ENCODE measurements at places on chromosomes 5 and 9.

- DNase-seq, result no peak
Observed at GRCh38 chr5:172886476-172886875, 52.4 kb downstream of the ERGIC1 start.

- no peak for DNase-seq
Observed at GRCh38 chr5:16673241-16674201, 56.7 kb upstream of the RETREG1 start.

GRCh38 chr9:117682955-117683710, 21.1 kb upstream of the TLR4 start:
- DNase-seq, result no peak

- no peak for DNase-seq
Observed at GRCh38 chr5:31809050-31809870, 170.3 kb downstream of the PDZD2 start.

DNA sequence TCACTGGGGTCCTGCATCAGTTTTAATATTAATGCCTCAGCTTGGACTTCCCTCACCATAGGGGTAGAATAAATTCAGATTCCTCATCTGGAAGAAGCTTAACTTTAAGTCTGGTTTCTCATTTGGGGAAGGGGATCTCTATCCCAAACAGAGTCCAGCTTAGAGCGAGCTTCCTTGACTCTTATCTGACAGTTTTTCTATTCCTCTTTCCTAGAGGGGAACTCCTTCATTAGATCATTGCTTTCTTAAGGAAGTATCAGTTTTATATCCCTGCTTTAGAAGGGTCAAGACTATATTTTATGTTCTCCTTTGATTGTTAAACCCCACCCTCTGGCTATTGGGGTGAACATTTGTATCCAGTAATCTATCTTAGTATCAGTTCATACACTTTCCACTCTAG, 24.2 kb upstream of the CDC42SE2 start:
- no peak for DNase-seq

DNA sequence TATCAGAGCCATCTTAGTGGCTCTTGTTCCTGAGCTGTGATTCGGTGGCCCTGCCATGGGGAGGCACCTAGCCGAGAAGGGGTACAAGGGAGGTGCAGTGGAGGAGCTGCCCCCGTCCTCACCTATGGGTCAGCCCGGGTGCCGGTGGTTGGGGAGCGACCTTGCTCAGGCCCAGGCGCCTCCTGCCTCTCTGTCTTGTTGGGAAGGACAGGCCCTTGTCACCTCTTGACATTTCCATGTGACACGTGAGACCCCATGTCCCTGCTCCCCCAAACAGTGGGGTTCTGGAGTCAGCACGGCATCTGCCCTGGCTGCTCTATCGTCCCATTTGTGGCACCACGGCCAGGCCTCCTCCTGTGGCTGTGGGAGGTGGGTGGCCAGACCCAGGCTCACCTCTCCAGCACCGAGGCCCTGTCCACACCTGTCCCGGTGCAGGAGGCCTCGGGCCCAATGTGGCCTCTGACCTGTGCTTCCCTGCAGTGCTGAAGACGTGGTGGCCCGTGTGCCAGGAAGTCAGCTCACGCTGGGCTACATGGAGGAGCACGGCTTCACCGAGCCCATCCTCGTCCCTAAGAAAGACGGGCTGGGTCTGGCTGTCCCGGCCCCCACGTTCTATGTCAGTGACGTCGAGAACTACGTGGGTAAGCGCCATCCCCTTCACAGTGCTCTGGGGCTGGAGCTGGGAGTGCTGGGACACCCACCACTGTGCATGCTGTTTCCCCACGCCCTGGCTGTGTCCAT, 68.9 kb downstream of the PHF2 start:
- no peak for DNase-seq

DNA sequence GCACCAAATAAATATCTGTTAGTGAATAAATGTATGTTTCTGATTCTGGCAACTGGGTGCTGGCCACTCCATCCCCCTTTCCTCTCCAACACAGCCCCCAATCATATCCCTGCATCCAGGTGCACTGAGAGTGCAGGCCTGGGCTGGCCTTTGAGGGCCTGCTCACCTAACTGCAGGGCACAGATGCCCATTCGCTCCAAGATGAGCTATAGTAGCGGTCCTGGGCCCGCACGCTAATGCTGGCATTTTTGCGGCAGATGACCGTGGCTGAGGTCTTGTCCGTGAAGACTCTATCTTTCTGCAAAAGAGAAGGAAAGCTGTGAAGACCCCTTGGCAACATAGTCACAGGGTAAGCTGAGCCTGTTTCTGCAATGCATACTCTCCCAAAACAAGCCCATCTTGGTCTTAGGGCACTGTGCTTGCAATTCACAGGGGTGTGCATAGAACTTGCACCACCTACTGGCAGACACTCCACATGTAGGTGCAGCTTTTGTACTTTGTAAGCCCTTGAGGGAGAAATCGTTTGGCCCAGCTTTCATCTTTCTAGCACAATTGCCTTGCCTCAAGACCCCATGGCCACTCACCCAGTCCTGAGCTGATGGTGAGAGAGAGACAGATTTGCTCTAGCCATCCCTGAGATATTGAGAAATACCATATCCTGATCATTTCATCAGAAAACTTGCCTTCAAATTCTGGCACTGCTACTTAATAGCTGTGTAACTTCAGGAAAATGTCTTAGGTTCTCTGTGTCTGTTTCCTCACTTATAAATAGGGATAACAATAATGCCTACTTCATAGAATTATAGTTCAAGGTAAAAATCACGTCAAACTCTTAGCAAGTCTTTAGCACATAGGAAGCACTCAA, 13.5 kb downstream of the IL12B start:
- DNase-seq, result peak; percentile 24
